Thymus (tissue), 14 donors: ENCODE measurements at places on chromosomes 13 and 19.
A peak's percentile ranks its signal among the peaks of the same experiment; 100 is the strongest.

DNA sequence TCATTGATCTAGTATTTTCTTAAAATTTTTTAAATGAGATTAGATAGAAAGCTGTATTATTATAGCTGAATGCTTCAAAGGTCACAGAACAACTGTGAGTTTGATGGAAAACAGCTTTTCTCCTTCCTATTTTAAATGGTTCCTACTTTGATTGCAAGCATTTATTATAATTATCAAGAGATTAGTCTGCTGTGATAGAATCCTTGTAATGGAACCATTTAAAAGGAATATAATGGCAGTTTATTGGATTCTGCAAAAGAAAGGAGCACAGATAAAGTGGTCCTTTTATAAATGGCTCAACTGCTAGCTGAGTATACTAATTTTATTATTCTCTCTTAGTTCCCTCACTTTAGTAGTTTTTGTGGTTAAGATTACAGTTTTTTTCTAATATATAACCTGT, 87.0 kb downstream of the MAB21L1 start:
- no peak for DNase-seq

DNA sequence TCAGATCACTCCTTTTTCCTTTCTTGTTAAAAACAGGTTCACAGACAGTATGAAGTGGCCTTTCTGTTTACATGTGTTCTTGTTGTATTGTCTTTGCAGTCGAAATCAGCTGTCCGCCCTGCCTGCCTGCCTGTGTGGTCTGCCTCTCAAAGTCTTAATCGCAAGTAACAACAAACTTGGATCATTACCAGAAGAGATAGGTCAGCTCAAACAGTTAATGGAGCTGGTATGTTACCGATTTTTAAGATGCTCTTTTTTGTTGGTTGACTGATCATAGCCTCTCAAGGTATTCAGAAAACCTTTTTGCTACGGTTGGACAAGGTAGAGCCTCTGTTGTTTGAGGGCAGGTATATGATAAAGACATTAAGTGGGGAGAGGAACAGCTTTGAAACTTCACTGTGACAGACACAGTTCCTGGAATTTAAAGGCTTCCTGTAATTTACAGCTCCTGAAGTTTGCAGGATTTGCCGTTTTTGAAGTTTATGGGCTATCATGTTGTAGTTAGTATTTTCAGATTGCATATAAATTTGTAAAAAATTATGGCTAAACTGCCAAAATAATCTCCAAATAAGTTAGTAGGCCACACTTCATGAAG, 116.1 kb downstream of the LRCH1 start:
- DNase-seq, result no peak

- no peak for DNase-seq
These were observed 2.2 kb downstream of the STARD13 start for GRCh38 chr13:33283195-33283911.

DNA sequence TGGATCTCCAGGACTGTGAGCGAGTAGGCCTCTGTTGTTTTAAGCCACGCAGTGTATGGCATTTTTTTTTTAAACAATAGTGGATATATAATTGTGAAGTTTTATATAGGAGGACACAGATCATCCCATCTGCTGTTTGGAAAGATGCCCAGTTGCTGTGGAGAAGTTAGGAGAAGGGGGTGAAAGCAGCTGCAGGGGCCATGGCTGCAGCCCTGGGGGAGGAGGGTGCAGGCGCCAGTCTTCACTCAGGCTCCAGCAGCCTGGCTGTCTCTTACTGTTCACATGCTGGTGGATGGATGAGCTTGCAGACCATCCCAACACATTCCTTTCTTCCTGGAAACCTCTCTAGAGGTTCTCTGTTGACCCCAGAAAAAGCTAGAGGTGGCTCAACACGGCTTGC, 242.3 kb downstream of the TEX29 start:
- no peak for DNase-seq

- no peak for DNase-seq
These were observed 62.5 kb downstream of the TNFRSF19 start for GRCh38 chr13:23632741-23633140.

DNA sequence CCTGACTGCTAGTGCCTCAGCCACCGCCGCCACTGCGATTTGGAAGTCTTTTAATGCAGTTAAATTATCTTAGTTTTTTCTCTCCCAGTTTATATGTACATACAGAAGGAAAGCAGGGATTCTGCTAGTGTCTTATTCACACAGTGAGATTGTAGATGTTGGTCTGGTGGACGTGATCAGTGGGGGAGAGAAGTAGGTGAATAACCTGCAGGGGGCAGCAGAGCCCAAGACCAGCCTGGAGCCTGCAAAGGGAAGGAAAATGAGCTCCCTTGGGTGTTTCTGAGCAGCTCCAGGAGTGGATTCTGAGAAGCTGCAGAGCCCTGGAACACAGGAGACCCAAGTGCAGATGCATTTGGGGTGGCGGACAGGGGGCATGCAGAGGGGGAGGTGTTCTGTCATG, 26.3 kb downstream of the ZNF844 start:
- peak; percentile 83 for DNase-seq

GRCh38 chr13:109010912-109011311, 381.5 kb downstream of the MYO16 start:
- no peak for DNase-seq

- no peak for DNase-seq
These were observed 23.0 kb downstream of the PAN3 start for GRCh38 chr13:28161370-28161769.
